Substantia nigra (tissue), 51 donors: ENCODE measurements at places on chromosomes 1 and 21.

DNA sequence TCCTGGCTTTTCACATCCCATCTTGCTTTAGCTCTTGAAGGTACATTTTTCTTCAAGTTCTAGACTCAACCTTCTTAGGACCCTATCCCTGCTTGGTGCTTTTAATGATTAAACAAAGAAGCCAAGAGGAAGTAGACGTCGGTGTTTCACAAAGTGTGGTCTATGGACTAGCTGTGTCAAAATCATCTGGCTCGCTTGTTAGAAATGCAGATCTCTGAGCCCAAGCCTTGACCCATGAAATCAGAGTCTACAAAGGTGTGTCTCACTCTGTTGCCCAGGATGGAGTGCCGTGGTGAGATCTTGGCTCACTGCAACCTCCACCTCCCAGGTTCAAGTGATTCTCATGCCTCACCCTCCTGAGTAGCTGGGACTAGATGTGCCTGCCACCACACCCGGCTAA, 295.5 kb upstream of the KAZN start:
- no peak for DNase-seq

DNA sequence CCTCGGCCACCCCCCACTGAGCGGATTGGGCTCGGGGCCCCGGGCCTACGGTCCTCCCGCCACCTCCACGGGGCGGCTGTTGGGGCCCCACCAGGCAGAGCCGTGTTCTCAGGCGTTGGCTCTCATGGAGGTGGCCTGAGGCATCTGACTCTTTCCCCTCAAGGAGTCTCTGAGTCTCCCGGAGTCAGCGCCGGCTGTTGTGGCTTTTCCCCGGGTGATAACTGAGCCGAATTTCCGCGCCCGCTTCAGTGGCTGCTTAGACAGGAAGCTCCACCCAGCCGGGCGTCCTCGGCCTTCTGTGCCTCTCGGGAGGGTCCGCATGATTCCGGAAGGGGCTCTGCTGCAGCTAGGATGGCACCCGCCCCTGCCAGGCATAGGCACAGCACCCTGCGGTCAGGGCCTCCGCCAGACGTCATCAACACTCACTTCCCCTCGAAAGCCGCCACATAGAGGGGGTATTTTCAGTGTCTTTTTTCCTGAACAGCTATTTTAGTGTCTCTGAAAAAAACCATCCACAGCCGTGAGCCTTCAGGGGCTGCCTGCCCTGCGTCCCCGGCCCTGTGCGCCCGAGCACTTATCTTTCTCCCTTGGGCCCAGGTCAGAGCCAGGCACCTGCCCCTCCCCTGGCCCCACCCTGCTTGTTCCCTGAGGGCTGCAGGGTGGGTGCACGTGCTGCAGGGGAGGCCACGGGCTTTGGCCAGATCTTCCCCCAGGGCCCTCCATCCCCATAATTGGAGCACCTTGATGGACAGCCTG, 72.9 kb downstream of the SKI start:
- no peak for DNase-seq

DNA sequence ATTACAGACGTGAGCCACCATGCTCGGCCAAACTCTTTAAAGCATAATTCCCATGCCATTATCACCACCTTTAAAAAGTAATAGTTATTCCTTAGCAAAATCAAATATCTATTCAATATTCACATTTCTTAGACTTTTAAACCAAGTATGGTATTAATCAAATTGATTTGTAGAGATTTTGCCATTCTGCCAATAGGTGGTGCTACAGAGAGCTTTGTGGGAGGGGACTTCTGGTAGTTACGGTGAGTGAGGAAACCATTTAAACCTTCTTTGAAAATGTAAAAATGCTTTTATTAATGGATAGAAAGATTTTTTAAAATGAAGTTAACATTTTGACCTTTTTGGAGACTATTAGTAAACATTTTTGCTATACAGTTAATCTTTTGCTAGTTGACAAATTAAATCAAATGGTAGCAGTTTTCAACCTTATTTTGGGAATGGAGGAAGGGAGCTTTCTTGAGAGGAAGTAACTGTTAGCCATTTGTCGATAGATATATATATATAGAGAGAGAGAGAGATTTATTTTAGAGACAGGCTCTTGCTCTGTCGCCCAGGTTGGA, 19.3 kb downstream of the IARS2 start:
- no peak for DNase-seq

- no peak for DNase-seq
Observed at GRCh38 chr1:167056529-167057231, 33.5 kb downstream of the GPA33 start.

GRCh38 chr1:110890474-110891196, 17.7 kb downstream of the CD53 start:
- DNase-seq = no peak

DNA sequence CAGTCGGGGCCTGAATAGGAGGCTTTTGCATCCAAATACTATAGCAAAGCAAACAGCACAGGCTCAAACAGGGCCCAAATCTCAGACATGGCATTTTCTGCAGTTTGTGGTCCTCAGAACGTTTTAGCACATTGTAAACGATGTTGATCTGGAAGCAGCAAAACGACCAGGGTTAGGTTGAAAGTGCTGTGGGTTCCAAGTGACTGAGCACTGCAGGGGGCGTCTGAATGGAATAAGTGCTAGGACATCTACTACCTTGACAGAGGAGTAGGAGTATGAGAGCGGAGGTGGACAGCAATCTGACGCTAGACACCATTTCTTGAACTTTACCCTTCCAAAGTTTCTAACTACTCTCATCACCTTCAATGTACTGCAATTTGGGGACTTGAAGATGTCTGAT, 214.9 kb downstream of the BARHL2 start:
- no peak for DNase-seq
